Hepatocyte (in vitro differentiated cells): ENCODE measurements at places on chromosomes 6 and 20. TPM values are rescaled to one million over a fixed set of nuclear protein-coding genes. Genes with fewer than 3 reads are reported as not detected.

The TRIM31 gene
- 5.0 and 10.1 TPM in 2 replicates for polyA plus RNA-seq

The ZNF391 gene
- 5.4 and 6.9 TPM in 2 replicates for polyA plus RNA-seq

GRCh38 chr6:99225172-99225571, 124.3 kb downstream of the FAXC start:
- H3K4me3 ChIP-seq: no peak overlapping the region
- H3K27me3 ChIP-seq: no peaks in the 10 kb centered on the region
- H3K27ac ChIP-seq: no peak overlapping the region

- no peak overlapping the region for H3K27ac ChIP-seq
- H3K36me3 ChIP-seq: no peaks in the 10 kb centered on the region
- H3K4me1 ChIP-seq: no peaks in the 10 kb centered on the region
- no peak for DNase-seq
- no peak overlapping the region for H3K4me3 ChIP-seq
Measured at GRCh38 chr6:127058027-127058426, 60.4 kb upstream of the RSPO3 start.

DNA sequence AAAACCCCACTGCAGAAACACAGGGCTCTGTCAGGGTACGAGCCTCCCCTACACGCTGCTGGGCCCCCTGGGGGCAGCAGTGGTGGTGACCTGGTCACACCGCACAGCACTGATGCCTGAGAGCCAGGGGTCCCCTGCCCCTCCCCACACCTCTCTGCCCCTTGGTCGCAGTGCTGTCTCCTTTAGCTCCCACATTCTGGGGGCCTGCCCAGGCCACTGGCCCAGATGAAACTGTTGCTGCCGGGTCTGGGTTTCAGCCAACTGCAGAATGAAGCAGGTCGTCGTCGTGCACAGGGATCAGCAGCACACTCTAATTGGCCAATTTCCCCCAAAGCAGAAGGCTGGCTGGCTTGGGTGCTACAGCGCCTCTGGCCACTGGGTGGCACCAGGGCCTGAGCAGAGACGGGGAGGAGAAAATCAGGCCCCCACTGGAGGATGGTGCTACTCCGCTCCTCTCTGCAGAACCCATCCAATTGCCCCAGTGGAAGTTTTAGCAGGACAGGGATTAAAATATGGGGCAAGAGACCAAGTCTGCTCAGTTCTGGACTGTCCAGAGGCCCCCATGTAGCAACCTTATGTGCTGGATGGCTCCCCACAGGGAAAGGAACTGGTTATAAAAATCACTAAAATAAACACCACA, 26.1 kb downstream of the DIDO1 start:
- no peak overlapping the region for H3K4me3 ChIP-seq
- H3K27ac ChIP-seq: peak overlapping the region; percentile 82
- peaks cover 7% of the 10 kb centered on the region for H3K36me3 ChIP-seq
- H3K4me1 ChIP-seq: peaks cover 19% of the 10 kb centered on the region
- no peaks in the 10 kb centered on the region for H3K27me3 ChIP-seq

- H3K4me3 ChIP-seq: no peak overlapping the region
- no peaks in the 10 kb centered on the region for H3K27me3 ChIP-seq
- DNase-seq: peak; percentile 28
- H3K27ac ChIP-seq: no peak overlapping the region
- H3K4me1 ChIP-seq: no peaks in the 10 kb centered on the region
Measured at GRCh38 chr20:58634521-58635278, 16.4 kb upstream of the STX16 start.

- no peak for DNase-seq
- H3K36me3 ChIP-seq: no peaks in the 10 kb centered on the region
- H3K4me1 ChIP-seq: no peaks in the 10 kb centered on the region
- no peaks in the 10 kb centered on the region for H3K27me3 ChIP-seq
- no peak overlapping the region for H3K27ac ChIP-seq
- no peak overlapping the region for H3K4me3 ChIP-seq
Measured at GRCh38 chr6:15698471-15698870, 35.6 kb upstream of the DTNBP1 start.

GRCh38 chr6:84228198-84228543, 728 bp upstream of the CEP162 start:
- H3K36me3 ChIP-seq: no peaks in the 10 kb centered on the region
- peaks cover 6% of the 10 kb centered on the region for H3K4me1 ChIP-seq

DNA sequence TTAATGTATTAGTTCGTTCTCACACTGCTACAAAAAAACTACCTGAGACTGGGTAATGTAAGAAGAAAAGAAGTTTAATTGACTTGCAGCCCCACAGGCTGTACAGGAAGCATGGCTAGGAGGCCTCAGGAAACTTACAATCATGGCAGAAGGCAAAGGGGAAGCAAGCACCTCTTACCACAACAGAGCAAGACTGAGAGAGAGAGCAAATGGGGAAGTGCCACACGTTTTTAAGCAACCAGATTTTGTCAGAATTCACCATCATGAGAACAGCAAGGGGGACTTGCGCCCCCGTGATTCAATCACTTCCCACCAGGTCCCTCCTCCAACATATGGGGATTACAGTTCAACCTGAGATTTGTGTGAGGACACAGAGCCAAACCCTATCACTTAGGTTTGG, 70.8 kb upstream of the SRSF6 start:
- no peaks in the 10 kb centered on the region for H3K27me3 ChIP-seq
- H3K4me1 ChIP-seq: no peaks in the 10 kb centered on the region
- no peak for DNase-seq
- H3K36me3 ChIP-seq: no peaks in the 10 kb centered on the region
- H3K4me3 ChIP-seq: no peak overlapping the region
